ENCODE measurements at places on chromosomes 3 and 15. TPM values are rescaled to one million over a fixed set of nuclear protein-coding genes. Genes with fewer than 3 reads are reported as not detected.
A peak's percentile ranks its signal among the peaks of the same experiment; 100 is the strongest.

DNA sequence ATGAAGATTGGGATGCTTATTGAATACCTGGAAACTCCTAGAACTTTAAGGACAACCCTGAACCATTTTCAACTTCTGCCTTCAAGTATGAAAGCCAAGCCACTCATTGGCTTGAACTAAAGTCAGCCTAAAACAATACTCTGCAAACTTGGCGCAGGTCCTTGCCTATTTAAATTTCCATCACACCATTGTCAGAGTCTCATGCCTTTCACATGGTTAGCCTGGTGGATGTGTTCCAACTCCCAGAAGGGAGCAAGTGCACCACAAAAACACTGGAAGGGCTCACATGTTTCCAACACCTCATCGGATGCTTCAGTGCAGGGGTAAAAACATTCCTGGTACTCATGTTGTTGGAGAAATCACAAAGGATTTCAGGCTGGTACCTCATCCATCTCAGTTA, 511.6 kb upstream of the MDFIC2 start:
- DNase-seq: no peak

GRCh38 chr15:99257107-99257750, 5.9 kb downstream of the LRRC28 start:
- DNase-seq: peak; percentile 20

DNA sequence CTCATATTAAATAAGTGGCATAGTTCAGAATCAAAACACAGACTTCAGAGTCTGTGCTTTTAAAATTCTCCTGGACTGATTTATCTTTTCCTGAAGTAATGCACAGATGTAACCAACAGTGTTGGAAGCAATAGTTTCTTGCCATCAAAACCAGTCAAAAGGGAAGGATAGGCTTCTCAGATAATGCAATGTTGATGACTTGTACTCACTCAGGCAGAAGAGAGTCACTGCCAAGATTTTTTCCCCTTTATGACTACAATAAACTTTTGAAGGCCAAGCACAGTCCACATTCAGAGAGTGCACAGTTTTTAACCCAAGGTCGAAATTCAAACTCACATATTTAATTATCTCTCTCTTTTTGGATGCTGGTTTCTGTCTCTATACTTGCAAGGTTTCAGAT, 305.0 kb upstream of the SGO1 start:
- DNase-seq: no peak

- no peak for DNase-seq
These were observed 5.3 kb downstream of the WDR6 start for GRCh38 chr3:49012441-49013017.

DNA sequence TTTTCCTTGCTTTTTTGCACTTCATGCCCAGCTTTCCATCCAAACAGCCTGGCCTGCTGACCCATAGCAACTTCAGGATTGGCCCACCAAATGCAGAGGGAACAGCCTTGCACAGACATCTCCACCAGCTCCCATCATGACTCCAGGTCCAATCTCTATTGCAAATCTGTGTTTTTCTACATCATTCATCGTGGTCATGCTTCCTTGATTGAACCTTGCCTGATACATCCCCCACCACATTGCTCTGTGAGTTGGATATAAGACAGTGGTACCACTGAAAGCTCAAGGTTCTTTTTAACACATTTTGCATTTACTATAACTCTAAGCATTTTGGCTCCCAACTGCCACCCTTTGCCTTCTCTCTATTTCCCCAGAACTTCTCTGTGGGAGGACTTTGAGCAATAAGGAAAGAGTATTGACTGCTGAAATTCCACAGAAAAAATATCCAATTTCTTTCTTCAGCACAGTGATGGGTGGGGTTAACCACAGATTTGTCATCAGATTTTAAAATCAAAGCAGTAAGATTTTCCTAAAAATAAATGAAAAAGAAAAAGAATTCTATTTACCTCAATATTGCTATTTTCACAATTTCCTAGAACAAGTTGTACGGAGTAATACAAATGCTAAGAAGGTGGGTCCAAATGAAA, 114.6 kb upstream of the GALNT15 start:
- no peak for DNase-seq

DNA sequence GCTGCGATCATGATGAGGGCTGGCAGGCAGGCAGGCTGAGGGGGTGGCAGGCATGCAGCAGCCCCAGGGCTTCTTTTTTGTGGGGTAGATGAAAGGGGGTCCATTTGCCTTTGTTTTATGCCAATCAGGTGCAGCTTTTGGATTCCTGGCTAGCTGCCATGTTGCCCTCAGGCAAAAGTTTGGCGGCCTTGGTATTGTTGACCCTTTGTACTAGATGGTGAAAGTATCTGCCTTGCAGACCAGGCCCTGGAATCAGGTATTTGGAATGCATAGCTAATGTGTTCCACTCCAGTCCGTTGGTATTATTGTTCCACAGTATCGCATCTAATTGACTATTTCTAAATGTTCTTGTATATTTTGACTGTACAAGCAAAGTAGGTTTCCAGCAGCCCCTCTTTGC, 35.0 kb downstream of the EEFSEC start:
- DNase-seq: no peak

- peak; percentile 17 for DNase-seq
These were observed 116.4 kb downstream of the PDCD6IP start for GRCh38 chr3:33914731-33915379.

DNA sequence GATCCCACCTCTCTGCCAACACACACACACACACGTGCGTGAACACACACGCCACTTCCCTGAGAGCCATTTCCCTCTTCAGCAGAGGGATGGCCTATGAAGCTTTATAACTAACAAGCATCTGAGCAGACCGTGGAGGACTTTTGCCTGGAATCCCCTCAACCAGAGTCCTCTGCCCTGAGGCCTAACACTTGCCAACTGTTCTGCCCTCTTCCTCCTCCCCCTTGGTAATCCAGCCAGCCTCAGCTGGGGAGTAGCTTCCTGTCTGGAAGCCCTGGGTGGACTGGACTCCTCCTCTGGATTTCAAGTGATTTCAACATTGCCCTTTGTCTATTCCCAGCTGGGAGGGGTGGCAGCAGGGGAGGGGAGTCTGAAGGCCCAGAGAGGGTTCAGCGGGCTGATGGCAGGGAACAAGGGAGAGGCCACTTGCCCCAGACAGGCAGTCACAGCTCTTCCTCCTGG, 68.4 kb upstream of the HACD2 start:
- peak; percentile 78 for DNase-seq

DNA sequence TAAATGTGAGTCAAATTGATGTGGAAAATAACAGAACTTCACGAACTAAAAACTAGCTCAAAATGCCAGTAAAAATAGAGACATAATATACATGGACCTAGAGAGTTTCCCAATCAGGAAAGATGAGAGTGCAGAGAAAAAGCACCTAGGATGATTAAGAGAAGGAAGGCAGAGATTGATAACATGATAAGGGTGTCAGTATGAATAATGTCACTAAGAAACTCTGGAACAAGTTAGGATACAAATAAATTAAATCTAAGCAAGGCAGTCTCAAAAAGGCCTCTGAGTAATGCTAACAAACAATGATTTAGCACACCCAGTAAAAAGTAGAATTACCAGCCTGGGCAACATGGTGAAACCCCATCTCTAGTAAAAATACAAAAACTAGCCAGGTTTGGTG, 304.7 kb upstream of the DPPA4 start:
- DNase-seq: no peak

DNA sequence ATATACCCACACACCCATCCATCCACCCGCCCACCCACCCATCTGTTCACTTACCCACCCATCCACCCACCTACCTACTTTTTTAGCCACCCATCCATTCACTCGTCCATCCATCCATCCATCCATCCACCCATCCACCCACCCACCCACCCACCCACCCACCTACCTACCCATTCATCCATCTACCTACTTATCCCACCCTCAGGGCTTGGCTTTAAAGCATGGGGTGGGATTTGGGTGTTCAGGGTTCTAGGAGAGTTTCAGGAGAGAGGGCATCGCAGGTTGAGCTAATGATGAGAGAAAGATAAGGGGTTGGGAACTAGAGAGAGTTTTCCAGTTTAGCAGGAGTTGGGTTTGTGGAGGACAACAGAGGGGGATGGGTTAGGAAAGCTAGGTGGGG, 9.7 kb downstream of the FBLN2 start:
- no peak for DNase-seq

- no peak for DNase-seq
These were observed 123.8 kb downstream of the NEDD4 start for GRCh38 chr15:55869660-55870059.

GRCh38 chr3:152718810-152719209, 116.1 kb upstream of the P2RY1 start:
- no peak for DNase-seq

DNA sequence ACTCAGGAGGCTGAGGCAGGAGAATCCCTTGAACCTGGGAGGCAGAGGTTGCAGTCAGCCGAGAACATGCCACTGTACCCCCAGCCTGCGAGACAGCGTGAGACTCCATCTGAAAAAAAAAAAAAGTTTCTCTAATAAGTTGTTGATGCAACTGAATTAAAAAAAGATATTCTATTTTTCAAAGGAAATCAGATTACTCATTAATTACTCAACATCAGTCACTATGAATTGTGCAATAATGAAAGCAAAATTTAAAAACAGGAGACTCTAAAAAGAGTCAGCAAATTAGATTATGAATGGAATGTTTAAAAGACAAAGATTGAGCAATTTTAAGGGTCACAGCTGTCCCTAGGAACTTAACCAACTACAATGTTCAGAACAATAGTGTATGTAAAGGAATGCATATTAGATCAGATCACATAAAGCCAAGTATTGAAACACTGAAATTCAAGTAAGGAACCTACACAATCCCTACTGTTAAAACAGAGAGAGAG, 60.2 kb upstream of the SLC4A7 start:
- DNase-seq: no peak

- no peak for DNase-seq
These were observed 110.1 kb downstream of the KCNMB2 start for GRCh38 chr3:178646186-178646862.

DNA sequence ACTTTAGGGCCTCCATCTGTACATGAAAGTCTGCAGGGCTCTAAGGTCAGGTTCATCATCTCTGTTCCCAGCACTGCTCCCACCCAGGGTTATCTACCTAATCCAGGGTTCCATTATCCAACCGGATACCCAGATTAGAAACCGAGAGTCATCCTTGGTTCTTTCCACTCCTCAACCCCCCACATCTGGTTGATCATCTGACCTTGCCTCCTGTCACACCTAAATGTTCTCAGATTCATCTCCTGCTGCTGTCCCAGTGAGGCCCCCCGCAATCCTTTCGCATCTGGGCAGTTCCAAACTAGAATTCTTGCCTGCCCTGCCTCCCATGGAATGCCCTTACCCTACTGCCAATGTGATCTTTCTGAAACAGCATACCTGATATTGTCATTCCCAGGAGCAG, 136.5 kb downstream of the PDE8A start:
- DNase-seq: no peak

- DNase-seq: peak; percentile 52
These were observed 82.4 kb downstream of the P3H2 start for GRCh38 chr3:190038050-190038933.

GRCh38 chr3:158718490-158719170, 13.6 kb downstream of the RARRES1 start:
- DNase-seq: no peak

- no peak for DNase-seq
These were observed 354.5 kb upstream of the SOX14 start for GRCh38 chr3:137409584-137409983.

GRCh38 chr3:108835101-108835500, 12.5 kb downstream of the TRAT1 start:
- DNase-seq: no peak

- no peak for DNase-seq
These were observed 1311.9 kb downstream of the ROBO1 start for GRCh38 chr3:78455712-78456433.

- no peak for DNase-seq
These were observed 70.2 kb downstream of the FOXB1 start for GRCh38 chr15:60074181-60074885.

- DNase-seq: no peak
These were observed 48.2 kb upstream of the FMN1 start for GRCh38 chr15:33242669-33243191.

DNA sequence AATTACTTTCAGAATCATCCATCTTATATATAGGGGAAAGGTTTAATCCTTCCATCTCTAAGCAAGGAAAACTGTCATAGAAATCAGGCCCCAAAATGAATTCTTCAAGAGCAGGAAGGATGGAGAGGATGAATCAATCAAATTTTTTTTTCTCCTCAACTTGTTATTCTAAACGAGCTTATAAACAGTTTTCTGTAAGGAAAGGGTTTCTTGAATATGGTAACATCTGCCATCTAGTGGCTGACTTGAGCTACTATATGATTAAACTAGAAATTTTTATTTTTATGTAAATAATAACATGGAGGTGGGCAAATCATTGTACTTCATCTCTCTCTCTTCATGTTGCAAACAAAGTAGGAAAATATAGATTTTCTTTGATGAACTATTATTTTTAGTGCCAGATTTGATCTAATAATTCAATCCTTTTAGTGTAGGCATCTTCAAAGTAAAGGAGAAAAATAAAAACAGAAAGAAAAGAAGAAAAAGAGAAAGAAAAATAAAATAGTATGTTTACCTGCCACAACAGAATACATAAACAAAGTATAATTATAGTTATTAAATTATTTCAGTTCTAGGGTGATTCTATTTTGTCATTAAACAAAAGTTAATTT, 146.6 kb downstream of the SERPINI1 start:
- DNase-seq: no peak

C3orf52 gene
- total RNA-seq: 24.8 TPM

CSTA gene
- 22.4 TPM for total RNA-seq

TMEM89 gene
- total RNA-seq: not detected

GPR27 gene
- total RNA-seq: 2.0 TPM

MME gene
- 101 TPM for total RNA-seq

EPHA3 gene
- total RNA-seq: not detected

ZMYND10 gene
- 3.1 TPM for total RNA-seq

CFAP92 gene
- 21.3 TPM for total RNA-seq

FEZF2 gene
- not detected for total RNA-seq

SPRED1 gene
- 73.4 TPM for total RNA-seq

LAMB2 gene
- total RNA-seq: 473 TPM

FBXO40 gene
- not detected for total RNA-seq

HCLS1 gene
- total RNA-seq: 71.7 TPM
